Fibroblast of upper back skin (primary cell): ENCODE measurements at places on chromosomes 6 and 20.

DNA sequence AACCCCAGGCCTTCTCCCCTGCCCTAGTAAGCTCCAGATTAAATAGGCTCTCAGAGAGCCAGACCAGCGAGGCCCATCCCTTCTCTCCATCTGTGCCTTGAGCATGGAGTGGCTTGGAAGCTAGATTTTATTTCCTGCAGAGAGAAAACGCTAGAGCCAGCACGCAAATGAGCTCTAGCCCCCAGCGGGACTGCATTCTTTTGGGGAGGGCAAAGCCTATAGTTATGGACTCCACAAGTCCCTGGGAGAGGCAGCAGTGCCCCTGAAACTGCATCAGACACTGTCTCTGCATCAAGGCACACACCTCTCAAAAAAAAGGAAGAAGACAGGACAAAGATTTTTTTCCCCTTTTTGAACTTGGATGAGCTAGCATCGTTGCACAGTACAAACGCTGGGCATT, 15.8 kb downstream of the FOXF2 start:
- no peak for DNase-seq

- DNase-seq, result no peak
Measured at GRCh38 chr6:169868458-169868857, 117.0 kb downstream of the ERMARD start.

DNA sequence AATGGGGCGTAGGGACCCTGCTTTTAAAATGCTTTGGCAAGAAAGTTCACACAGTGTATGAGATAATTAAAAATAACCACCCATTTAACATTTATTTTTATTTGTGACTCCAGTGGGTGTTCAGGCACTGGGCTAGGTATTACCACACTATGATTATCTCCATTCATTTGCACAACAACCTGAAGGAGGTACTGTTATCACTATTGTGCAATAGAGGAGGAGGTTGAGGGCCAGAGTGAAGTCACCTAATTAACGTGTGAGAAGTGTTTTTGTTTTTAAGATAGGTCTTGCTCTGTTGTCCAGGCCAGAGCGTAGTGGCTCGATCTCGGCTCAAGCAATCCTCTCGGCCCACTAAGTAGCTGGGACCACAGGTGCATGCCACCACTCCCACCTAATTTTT, 29.2 kb downstream of the MAK start:
- DNase-seq, result no peak

GRCh38 chr6:32436995-32437836, 2.5 kb upstream of the HLA-DRA start:
- no peak for DNase-seq

GRCh38 chr6:166476061-166476591, 93.4 kb upstream of the MPC1 start:
- DNase-seq, result no peak
